ENCODE measurements at places on chromosomes 1 and 21.

DNA sequence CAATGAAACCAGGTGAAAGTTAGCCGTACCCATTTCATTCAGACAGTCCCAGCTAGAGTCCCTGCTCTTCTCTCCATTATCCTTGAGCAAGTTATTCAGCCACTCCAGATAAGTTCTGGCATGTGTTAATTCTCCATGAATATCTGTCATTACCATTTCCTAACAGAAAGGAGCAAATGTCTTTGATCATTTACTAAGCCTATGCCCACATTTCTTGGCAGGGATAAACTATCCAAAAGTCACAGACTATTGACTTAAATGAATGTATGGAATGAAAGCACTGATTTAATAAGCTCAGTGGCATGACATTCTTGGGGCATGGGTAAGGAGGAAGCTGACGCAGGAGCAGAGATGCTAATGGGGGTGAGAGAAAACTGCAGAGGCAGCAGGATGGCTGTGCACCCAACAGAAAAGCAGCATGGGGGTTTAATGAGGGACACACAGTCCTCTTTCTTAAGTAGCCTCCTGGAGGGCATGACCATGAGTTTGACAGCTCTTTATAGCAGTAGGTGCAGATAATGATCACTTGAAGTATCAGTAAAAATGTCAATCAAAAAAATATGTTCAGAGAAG lies 17.6 kb upstream of the DHCR24 start:
- no peak for DNase-seq

- no peak for DNase-seq
Observed at GRCh38 chr1:58620259-58620658, 43.2 kb upstream of the TACSTD2 start.

GRCh38 chr1:150695561-150695960 lies 1.4 kb downstream of the GOLPH3L start:
- DNase-seq: no peak

DNA sequence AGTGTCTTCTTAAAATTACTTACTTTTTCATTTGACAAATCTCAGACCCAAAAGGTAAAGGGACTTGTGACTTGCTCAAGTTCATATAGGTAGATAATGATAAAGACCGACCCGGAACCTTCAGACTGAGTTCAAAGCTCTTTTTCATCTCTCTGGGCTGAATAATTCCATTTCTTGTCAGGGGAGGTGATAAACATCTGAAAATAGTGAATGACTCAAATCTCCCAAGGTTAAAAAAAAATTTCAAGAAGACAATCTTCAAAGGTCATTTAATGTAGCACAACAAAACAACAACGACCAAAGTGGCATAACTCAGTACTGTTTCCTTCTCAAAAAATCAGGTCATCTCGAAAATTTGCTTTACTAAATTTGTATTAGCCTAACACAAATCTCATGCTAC lies 20.6 kb downstream of the LUZP1 start:
- no peak for DNase-seq

DNA sequence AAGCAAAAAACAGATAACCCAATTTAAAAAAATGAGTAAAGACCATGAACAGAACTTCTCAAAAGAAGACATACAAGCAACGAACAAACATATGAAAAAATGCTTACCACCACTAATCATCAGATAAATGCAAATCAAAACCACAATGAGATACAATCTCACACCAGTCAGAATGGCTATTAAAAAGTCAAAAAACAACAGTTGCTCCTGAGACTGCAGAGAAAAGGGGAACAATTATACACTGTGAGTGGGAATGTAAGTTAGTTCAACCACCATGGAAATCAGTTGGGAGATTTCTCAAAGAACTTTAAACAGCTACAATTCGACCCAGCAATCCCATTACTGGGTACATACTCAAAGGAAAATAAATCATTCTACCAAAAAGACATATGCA lies 131.6 kb downstream of the PTGER3 start:
- DNase-seq: no peak

- no peak for DNase-seq
Observed at GRCh38 chr1:178796013-178796412, 71.0 kb downstream of the RALGPS2 start.

GRCh38 chr1:224722838-224723237 lies 106.7 kb downstream of the CNIH3 start:
- no peak for DNase-seq

DNA sequence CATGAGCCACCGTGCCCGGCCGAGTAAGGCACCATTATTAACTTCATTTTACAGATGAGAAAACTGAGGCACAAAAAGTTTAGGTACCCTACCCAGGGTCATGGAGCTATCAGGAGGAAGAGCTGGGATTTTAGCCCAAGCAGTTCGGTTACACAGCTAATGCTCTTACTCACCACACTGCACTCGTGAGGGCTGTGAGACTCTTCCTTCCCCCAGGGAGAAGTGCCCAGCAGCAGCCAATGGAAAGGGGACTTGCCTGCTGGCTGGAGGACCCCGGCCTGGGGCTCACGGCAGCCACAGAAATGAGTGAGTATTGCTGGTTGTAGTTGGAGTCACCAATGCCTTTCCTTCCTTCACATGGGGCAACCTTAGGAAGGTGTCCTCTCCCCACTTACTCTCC lies 5.2 kb upstream of the CSF1 start:
- no peak for DNase-seq

DNA sequence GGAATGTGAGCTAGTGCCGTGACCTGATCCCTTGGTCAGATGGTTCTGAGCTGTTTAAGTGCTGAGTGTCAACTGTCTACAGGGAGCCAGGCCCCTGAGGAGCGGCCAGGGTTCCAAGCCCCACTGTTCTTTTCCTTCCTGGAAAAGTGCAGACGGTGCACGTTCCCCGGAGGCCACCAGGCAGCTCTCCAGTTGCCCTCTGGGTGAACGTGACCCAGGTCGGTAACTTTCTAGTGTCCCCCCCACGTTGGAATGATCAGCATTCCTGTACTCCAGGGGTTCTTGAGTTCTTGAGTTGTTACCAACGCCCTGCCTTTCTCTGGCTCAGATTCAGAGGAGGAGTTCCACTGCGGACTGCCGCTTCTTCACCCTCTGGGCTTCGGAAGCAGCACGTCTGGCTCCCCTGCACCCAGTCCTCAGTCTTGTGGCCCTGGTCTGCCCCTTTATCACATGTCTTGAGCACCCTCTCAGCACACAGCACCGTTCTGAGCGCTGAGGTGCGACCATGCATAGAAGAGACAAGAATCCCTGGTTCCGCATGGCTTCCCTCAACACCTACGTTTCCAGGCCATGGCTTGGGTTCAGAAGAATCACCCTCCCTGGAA lies 131.5 kb downstream of the DHRS3 start:
- DNase-seq: no peak
